ENCODE measurements at places on chromosomes 6 and 20.

- no peak for DNase-seq
These were observed 82.4 kb downstream of the RNF144B start for GRCh38 chr6:18469536-18469935.

GRCh38 chr20:34771680-34772081 is 53.8 kb downstream of the NCOA6 start:
- no peak for DNase-seq

DNA sequence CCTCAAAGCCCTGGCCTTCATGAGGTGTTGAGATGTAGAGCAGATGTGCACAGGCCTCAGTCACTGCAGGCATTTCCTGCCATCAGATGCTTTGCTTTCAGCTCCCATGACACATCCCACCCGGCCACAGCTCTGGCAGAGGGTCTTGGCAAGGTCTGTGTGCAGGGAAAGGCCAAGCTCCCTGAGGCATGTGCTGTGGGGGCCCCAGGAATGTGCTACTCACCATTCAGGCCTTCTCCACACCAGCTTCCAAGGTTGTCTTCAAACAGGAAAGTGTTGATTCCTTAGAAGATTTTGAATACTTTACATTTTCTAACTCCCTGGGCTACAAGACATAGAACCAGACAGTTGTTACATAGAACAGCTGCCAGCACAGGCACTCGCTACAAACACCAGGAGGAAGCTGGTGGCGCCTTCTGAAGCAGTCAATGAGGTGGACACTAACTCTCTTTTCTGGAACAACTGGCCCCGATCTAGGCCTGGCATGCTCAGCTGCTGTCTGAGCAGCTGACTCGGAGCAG is 27.8 kb downstream of the CASS4 start:
- no peak for DNase-seq

GRCh38 chr20:652615-653109 is 338 bp downstream of the SRXN1 start:
- DNase-seq, result no peak

DNA sequence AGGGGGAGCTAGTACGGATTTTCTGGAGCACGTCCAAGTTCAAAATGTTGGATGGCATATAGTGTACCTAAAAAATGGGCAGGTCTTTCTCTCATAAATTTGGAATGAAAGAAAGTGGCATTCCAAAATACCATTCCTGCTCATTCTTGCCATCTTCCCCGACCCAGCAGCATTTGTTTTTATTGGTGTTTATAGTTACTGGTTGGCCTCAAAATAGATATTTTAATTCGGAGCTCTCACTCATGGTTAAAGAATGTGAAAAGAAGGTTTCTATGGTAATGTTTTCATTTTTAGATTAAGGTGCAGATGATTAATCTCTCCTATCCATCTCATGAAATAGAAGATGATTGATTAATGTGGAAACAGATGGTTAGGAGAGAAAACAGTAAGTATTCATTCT is 204.5 kb downstream of the HIVEP2 start:
- no peak for DNase-seq

- DNase-seq, result no peak
These were observed 102.0 kb downstream of the MRPL14 start for GRCh38 chr6:44025226-44025625.

GRCh38 chr20:19451231-19451922 is 238.9 kb downstream of the SLC24A3 start:
- DNase-seq, result no peak

DNA sequence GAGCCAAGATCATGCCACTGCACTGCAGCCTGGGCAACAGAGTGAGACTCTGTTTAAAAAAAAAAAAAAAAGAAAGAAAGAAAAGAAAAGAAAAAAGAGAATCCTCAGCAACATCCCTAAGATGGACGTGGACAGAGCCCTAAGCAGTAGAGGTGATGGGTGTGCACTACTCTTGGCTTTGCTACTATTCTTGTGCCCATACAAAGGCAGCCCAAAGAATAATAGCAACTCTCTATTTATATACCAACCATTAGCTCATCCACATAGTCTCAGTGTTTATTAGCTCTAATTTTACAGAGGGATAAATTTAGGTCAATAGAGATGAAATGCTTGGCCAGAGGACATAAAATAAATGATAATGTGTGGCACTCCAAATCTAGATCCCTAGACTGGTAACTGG is 62.2 kb downstream of the PERP start:
- DNase-seq, result no peak

- no peak for DNase-seq
These were observed 253.6 kb upstream of the EXOC2 start for GRCh38 chr6:946546-946945.

GRCh38 chr20:1912053-1912452 is 16.8 kb downstream of the SIRPA start:
- no peak for DNase-seq
